Pancreas (tissue), 10 donors: ENCODE measurements at places on chromosomes 16 and 17. TPM values are rescaled to one million over a fixed set of nuclear protein-coding genes. Genes with fewer than 3 reads are reported as not detected.

- no peak for DNase-seq
These were observed 25.0 kb downstream of the STAT3 start for GRCh38 chr17:42363231-42363630.

DNA sequence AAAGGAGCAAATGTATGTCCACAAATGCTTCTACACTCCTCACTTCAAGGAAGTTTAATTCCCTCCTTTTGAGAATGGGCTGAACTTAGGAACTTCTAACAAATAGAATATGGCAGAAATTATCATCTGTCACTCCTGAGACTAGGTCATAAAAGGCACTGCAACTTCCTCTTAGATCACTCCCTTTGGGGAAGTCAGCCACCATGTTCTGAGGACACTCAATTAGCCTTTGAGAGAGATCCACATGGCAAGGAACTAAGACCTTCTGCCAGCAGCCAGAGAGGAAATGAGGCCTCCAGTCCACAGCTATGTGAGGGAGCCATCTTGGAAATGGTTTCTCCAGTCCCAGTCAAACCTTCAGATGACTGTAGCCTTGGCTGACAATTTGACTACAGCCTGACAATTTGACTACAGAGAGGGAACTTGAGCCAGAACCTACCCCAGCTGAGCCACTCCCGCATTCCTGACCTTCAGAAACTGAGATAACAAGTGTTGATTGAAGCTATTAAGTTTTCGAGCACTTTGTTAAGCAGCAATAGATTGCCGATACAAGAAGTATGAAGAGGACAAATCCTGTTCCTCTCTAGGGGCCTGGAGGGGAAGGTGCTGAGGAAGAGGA lies 113.4 kb upstream of the SEC14L1 start:
- DNase-seq = no peak

- DNase-seq = no peak
These were observed 2.1 kb upstream of the KANSL1 start for GRCh38 chr17:46195217-46195855.

DNA sequence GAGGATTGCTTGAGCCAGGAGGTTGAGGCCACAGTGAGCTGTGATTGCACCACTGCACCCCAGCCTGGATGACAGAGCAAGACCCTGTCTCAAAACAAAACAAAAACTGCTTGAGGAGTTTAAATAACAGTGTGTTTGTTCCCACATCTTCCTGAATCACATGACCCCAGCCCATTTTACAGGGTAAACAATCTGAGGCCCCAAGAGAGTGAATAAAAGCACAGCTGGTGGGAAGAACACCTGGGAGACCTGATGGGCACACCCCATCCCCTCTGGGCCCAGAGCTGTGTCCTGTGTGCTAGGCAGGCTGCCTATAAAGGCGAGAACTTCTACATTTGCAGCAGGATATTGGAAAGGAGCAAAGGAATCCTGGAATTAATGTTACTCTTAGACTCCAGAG lies 69.6 kb downstream of the PLXDC1 start:
- no peak for DNase-seq

- peak; percentile 81 for DNase-seq
These were observed 246.6 kb upstream of the RPL38 start for GRCh38 chr17:73956595-73957465.

NHLRC4 gene
- 0.19 TPM for total RNA-seq

CCL16 gene
- not detected for total RNA-seq

GRCh38 chr16:73172241-73172972 lies 124.5 kb upstream of the ZFHX3 start:
- peak; percentile 88 for DNase-seq

GRCh38 chr16:53142823-53143568 lies 88.2 kb downstream of the CHD9 start:
- DNase-seq = no peak

DNA sequence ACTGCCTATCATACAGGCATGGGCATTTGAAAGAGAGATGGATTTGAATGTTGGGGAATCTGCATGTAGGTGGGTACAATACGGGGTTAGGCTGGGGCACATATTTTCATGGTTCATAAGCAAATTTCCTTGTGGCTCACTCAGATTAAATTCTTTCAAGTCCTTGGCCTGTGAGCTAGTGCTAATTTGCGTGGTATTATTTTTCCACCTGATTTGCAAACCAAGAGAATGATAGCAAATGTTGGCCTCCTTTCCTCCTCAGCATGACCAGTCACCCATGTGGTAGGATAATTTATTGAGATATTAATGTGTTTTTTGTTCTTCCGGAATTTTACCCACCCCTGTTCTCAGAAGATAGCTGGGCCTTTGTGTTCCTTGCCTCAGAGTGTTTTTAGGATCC lies 22.9 kb downstream of the FAM20A start:
- DNase-seq = no peak

DNA sequence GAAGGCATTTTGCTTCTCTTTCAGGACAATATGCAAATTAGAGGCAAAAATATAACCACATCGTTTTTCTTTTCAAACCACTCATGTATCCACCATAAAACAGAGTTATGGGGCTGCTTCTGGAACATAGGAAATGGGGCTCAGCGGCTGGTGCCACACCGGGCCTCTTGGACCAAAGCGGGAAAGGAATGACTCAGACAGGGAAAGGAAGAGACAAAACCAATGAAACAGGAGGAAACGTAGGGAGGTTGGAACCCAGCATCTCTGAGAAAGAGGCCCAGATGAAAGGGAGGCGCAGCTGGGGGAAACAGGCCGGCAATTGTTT lies 28.5 kb downstream of the CUEDC1 start:
- DNase-seq = no peak
